ENCODE measurements at places on chromosomes 5 and 9.

- DNase-seq = no peak
These were observed 36.3 kb upstream of the LRRC19 start for GRCh38 chr9:27041746-27042145.

DNA sequence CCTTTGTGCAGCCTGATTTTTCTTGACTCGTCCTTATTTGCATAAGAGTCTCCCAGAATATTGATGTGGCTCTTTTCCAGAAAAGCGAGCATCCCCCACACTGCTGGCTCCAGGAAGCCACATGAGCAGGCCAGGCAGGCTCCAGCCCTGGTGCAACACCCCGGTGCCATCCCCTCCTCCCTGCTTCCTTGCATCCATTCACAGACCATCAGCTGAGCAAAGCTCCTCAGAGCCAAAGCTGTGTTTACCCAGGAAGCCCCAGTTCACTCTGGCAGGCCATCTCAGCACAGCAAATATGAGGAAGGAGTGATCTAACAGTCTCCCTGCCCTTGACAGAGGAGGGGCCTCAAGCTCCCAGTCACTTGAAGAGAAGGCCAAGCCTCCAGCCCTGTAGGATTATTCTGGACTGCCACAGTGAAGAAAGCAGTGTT lies 34.4 kb downstream of the INSYN2B start:
- no peak for DNase-seq

DNA sequence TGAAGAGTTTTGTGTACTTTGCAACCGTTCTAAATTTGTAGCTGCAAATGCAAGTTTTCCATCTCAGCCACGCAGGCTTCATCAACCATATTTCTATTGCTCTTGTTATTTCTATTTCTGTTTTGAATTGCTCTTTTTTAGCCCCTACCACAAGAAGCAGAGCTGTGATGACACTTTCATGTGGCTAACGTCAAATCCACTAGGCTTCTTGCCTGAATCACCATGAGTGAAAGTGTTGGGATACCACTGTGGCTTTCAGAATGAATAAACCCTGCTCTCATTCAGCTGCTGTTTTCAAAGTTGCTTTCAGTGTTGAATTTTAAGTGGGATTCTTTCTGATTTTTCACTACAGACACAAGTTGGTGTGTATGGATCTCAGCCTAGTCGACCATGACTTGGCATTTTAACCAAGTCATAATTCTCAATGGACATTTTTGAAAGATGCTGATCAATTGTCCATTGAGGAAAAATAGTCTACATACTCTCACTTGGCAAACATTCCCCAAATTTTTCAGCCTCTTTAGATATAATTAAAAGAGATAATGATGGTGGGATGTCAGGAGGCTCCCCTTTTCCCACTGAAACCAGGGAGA lies 41.0 kb upstream of the MTAP start:
- DNase-seq = no peak

- no peak for DNase-seq
These were observed 21.8 kb downstream of the GRIN3A start for GRCh38 chr9:101716629-101717028.

DNA sequence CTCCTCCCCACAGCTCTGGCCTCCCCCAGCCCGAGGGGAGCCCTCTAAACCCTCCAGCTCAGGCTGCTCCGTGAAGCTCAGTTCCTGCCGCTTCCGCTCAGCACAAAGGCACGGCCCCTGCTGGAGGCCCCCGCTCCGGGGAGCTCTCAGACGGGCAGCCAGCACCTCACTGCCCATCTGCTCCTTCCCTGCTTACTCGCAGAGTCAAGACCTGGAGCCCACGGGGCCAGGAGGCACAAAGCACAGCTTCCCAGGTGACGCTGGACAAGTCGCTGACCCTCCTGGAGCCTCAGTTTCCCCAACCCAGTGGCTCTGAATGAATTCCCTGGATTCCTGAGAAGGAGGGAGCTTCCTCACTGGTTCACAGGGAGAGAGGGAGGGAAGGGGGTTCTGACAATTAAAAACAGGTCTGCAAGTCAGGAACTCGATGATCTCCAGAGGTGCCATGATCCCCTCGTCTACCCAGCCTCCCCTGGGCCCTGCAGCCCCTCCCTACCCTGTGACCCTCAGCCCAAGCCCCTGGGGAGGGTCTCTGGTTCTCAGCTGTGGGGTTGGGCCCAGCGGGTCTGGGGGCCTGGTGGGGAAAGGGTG lies 36.2 kb downstream of the VAV2 start:
- peak; percentile 6 for DNase-seq

DNA sequence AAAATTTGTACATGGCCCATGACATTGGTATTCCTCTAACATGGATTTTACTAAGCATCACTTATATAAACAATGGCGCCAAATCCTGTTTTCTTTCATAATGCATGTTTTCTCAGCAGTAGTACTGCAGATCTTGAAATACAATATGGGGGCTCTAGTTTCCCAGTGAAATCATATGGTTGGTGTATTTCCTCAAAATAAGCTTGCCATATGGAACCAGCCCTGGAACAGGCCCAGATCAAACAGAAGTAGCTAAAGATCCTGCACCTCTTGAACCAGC lies 163.9 kb downstream of the ZNF608 start:
- DNase-seq = no peak

GRCh38 chr5:102628441-102629175 lies 126.5 kb upstream of the PAM start:
- DNase-seq = no peak

GRCh38 chr5:104513121-104513602 lies 950.6 kb upstream of the NUDT12 start:
- no peak for DNase-seq

DNA sequence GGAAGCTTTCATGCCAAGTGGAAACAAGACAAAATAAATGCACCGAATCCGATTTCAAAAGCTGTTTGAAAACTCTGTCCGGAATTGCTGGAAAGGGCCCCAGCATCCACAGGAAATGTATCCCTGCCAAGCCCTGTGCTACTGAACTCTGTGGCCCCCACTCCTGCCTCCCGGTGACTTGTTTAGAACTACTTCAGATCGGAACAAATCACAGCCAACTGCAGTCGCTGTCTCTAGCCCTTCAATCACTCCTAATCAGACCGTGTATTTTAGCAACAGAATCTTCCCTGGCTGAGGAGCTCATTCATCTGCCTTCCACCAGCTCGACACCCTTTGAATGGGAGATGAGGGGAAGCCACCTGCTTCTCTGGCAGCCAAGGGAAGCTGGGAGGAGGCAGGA lies 94.1 kb downstream of the KCNIP1 start:
- DNase-seq = no peak

- DNase-seq = no peak
These were observed 124.7 kb upstream of the TNPO1 start for GRCh38 chr5:72691751-72692150.

GRCh38 chr9:100277166-100277979 lies 75.4 kb downstream of the TEX10 start:
- no peak for DNase-seq

- no peak for DNase-seq
These were observed 47.6 kb downstream of the ACER2 start for GRCh38 chr9:19456426-19456825.

DNA sequence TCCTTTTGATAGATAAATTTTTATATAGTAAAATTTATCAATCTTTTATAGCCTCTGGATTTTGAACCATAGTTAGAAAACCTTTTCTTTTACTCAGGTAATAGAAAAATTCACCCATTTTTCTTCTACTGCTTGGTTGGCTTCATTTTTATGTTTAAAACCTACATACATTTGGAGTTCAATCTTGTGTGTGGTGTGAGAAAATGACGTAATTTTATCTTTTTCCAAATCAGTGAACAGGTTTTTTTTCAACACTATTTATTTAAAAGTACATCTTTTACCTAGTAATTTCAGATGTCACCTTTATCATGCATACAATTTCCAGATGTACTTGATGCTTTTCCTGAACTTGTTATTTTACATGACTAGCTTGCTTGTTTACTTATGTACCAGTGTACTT lies 200.2 kb downstream of the TRIM36 start:
- no peak for DNase-seq

Data from CD4-positive, alpha-beta memory T cell (primary cell).